ENCODE measurements at places on chromosomes 16 and 17. TPM values are rescaled to one million over a fixed set of nuclear protein-coding genes. Genes with fewer than 3 reads are reported as not detected.

Gene PLEKHH3
- 16.9 TPM for total RNA-seq

Gene OR4D2
- total RNA-seq = not detected

Gene PRSS27
- total RNA-seq = 0.69 TPM

Gene SEC14L1
- 56.6 TPM for total RNA-seq

Gene CNGB1
- total RNA-seq = not detected

Gene REXO5
- 3.0 TPM for total RNA-seq

Gene KCTD19
- under 0.01 TPM for total RNA-seq

Gene RPA1
- 33.9 TPM for total RNA-seq

Gene ETV4
- total RNA-seq = 1.3 TPM

Gene PGAP6
- 64.9 TPM for total RNA-seq

Gene ABCC11
- total RNA-seq = 0.30 TPM

Gene SLC16A13
- total RNA-seq = 0.85 TPM

Gene KRT39
- total RNA-seq = not detected

Gene FLCN
- 76.5 TPM for total RNA-seq

Gene AURKB
- 5.5 TPM for total RNA-seq

Gene PFN1
- 405 TPM for total RNA-seq

Gene APOBR
- not detected for total RNA-seq

Gene CFAP97D1
- total RNA-seq = not detected

Gene GNAO1
- total RNA-seq = 0.17 TPM

Gene TBC1D3C
- total RNA-seq = not detected

Gene KRTAP4-9
- not detected for total RNA-seq

Gene RAP1GAP2
- total RNA-seq = 1.2 TPM

Gene MT4
- total RNA-seq = not detected

Gene HP
- 0.20 TPM for total RNA-seq

Gene TNFRSF17
- 0.10 TPM for total RNA-seq

Gene EVI2A
- total RNA-seq = 1.4 TPM

Gene C16orf96
- not detected for total RNA-seq

Gene DHX58
- total RNA-seq = 11.3 TPM

Gene PLEKHM1
- total RNA-seq = 37.0 TPM

Gene CTRB1
- total RNA-seq = not detected

Gene KRTAP4-3
- total RNA-seq = not detected

Gene SAMD14
- total RNA-seq = 9.7 TPM

Gene ARHGDIG
- 1.1 TPM for total RNA-seq

Gene TP53TG3E
- not detected for total RNA-seq

Gene ATF7IP2
- total RNA-seq = 4.6 TPM

Gene RUNDC3A
- total RNA-seq = 0.20 TPM

Gene TNP2
- total RNA-seq = not detected

Gene STX8
- total RNA-seq = 42.3 TPM

Gene EPN2
- total RNA-seq = 43.1 TPM

Gene ZFP3
- total RNA-seq = 0.92 TPM

Gene C1QTNF8
- 0.13 TPM for total RNA-seq

Gene PLCG2
- total RNA-seq = 0.07 TPM

Gene XYLT2
- total RNA-seq = 98.2 TPM

Gene TBC1D26
- total RNA-seq = 0.39 TPM

Gene CD300LG
- not detected for total RNA-seq

Gene ABCC12
- total RNA-seq = 0.26 TPM

Gene CCT6B
- total RNA-seq = 0.52 TPM

Gene SLFN14
- not detected for total RNA-seq

Gene KCNH6
- not detected for total RNA-seq
